ENCODE measurements at places on chromosomes 6 and 20.
A peak's percentile ranks its signal among the peaks of the same experiment; 100 is the strongest.

DNA sequence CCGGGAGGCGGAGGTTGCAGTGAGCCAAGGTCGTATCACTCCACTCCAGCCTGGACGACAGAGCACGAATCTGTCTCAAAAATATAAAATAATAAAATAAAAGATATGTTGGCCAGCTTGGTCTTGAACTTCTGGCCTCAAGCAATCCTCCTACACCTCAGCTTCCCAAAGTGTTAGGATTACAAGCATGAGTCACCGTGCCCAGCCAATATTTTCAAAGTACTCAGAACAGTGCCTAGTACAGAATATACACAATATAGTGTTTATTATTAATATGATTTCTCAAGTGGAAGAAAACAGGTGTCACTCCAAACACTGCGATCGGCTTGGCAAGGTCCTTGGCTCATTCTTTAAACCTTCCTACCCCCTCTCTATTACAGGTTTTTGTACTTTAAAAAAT, 3.1 kb downstream of the FAM210B start:
- no peak for DNase-seq

DNA sequence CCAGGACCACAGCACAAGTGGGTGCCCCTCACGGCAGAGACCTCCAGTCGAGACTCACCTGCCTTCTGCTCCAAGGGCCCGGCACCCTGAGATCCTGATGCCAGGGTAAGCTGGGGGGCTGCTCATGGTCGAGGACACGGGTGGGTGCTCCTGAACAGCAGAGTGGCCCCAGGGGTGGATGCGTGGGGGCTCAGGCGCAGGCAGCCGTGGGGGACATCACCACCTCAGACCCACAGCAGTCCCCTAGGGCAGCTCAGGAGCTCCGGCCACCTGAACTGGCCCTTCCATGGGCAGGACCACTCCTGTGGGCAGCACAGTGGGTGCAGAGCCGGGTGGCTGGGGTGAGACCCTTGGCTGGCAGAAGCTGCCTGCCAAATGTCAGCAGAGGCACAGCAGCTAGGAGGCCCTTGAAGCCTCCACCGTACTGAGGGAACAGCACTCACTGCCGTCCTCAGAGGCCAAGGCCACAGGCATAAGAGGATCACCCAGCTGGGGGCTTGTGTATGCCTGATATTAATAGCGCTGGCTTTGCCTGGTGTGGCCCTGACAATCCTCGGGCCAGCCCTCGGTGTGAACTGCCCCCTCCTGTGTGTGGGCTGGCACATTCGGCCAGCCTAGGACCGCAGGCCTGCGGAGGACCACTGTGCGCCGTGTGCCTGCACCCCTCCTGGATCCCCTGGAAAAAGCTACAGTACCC, 5.4 kb downstream of the UCKL1 start:
- no peak for DNase-seq

- no peak for DNase-seq
Observed at GRCh38 chr6:97198046-97198565, 84.9 kb downstream of the MMS22L start.

DNA sequence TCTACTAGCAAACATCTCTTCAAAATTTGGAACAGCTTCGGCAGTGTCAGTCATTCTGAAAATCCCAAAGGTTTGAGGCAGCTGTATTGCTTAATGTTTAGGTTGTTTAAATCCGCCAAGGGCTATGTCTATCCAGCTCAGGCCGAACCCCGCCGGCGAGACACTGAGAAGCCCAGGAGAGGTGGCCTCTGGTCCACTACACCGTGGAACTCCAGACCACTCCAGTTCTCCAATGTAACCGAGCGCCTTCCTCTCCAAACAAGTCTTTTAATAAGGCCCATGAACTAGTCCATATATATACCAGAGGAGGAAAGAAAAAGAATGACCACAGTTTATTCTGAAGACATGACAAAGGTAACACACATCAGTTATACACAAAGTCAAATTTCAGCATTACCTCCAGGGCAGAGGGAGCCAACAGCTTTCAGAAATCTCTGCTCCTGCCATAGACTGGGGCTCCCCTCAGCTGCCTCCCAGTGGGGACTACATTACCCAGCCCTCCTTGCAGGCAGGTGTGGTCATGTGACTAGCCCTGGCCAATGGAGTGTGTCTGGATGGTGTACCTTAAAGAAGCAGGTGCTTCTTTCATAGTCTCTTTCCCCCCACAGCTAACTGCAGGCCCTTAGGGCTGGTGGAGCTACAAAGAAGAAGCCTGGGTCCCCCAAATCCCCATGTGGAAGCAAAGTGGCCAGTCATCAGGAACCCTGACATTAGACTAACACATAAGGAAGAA, at the start of gene RAMACL:
Gene RAMACL (minus strand): TSS at position 255 of the 733 bp plus-strand sequence. CDS start 201 bp downstream, at position 54.
- no peak for DNase-seq

GRCh38 chr6:169858935-169859351, 107.5 kb downstream of the ERMARD start:
- no peak for DNase-seq

DNA sequence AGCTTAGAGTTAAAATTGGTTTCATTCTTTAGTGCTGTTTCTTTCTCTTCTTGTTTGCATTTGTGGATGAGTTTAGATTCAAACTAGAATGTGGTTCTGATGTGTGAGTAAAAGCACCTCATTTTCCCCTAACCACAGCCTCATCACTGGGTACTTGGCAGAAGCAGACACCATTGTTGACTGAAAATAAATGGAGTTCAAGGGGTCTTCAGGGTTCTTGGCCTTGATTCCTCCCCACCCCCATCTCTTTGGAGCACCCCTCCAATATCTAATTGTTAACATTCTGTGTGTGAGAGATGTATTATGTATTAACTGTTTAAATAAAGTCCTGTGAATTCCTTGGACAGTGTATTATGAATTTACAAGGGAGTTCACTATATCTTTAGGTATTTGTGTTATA, 59.6 kb downstream of the JARID2 start:
- no peak for DNase-seq

GRCh38 chr6:111256646-111257045, 169.3 kb downstream of the SLC16A10 start:
- DNase-seq = peak; percentile 39

DNA sequence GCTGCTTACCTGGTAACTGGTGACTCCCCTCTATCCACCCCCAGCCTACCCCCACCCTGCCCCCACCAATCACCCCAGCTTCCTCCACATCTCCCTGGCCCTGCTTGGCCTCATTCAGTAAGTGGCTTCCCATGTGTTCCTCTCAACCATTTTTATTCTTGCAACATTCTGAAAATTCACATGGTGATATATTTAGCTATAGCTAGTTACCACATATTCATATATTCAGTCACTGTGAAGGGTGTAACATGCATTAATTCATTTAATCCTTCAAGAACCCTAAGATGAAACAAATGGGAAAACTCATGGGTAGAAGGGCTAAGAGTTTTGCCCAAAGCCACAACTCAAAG, 95.4 kb upstream of the CEP85L start:
- no peak for DNase-seq

GRCh38 chr6:19988555-19988954, 151.4 kb downstream of the ID4 start:
- peak; percentile 49 for DNase-seq

GRCh38 chr20:43995645-43996044, 81.0 kb downstream of the TOX2 start:
- DNase-seq = no peak

DNA sequence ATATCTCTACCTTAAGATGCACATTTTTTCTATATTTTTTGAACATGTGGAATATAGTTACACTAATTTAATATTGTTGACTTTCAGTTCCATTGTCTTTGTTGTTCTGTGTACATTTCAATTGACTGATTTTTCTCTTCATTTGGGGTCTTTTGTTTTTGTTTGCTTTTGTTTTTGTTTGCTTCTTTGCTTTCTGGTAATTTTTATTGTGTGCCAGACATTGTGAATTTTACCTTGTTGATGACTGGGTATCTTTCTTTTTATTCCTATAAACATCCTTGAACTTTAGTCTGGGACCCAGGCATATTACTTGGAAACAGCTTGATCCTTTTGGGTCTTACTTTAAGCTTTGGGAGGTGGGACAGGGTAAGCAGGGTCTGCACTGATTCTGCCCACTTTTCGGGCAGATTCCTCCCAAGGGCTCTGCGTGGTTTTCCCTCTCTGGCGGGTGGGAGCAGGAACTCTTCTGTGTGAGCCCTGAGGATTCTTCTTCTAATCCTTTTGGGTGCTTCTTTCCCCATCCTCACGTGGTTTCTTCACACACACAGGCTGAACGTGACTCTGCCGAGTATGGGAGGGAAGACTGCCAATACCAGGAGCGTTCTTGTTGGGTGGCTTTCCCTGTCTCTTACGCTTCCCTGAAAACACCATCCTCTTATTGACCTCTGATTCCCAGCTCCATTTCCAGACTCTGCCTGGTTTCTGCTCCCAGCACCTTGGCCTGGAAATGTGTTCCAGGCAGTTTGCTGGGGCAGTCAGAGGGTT, 200.5 kb downstream of the ARID1B start:
- no peak for DNase-seq

DNA sequence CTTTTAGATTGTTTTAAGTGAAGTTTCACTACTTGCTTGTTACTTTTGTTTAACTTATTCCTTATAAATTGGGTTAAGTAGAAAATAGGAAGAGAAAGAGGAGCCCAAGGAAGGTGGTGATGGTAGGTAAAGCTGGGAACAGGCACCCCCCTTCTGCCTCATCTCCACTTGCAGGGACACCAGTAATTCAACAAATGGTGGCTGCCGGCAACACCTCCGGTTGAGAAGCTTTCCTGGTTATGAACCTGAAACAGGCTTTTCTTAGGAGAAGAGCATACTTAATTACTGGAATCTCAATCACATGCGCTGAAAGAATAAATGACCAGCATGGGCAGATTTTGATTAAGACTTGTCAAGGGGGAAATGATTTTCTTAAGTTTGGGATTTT, 158.9 kb upstream of the ZNF217 start:
- no peak for DNase-seq

DNA sequence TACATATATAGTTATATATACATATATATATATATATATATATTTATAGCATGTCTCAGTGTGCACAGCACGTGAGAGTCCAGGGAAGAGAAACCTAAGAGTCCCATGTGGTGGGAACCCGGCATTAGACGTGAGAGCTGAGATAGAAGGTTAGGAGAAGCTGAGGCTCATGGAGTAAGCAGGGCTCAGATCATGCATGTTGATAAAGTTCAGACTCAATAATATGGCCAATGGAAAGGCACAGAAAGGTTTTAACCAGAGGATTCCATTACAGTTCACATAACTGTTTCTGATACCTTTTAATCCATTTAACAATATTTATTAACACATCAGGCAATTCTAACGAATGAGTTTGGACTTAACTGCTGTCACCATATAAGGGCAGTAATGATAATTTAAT, 143.4 kb downstream of the MYB start:
- DNase-seq = no peak

DNA sequence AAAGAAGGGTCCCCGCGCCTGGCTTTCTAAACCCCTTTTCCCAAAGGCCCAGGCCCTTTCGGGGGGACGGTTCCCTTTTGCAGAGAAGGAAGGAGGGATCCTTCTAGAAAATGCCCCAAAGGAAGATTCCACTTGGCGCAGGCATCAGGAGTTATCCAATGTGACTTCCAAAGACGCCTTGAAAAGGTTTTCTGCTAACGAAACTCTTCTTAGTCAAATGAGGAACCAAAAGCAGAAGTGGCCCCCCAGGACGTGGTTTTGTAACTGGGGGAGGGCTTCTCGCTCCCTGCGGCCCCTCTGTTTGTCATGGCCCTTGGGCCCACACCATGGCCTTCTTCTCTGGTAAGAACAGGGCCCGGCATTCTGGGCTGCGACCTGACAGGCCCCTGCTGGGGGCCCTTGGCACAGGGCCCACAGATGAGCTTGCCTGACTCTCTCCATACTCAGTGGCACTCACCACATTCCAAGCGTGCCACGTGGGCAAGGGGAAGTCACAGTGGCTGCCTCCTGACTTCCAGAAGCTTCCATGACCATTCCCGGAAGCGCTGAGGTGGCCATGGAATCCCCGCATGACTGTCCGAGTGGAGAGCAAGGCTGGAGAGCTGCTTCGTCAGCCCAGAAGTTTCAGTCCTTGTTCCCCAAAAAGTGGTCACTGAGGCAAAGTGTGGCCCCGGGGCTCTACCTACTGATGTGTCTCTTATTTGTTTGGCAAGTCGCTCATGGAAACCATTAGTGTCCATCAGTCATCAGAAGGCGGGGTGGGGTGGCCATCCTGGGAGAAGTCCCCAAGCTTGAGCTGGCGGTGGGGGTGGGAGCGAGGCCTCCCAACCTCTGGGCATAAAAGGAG, 834 bp upstream of the CTSZ start:
- no peak for DNase-seq

DNA sequence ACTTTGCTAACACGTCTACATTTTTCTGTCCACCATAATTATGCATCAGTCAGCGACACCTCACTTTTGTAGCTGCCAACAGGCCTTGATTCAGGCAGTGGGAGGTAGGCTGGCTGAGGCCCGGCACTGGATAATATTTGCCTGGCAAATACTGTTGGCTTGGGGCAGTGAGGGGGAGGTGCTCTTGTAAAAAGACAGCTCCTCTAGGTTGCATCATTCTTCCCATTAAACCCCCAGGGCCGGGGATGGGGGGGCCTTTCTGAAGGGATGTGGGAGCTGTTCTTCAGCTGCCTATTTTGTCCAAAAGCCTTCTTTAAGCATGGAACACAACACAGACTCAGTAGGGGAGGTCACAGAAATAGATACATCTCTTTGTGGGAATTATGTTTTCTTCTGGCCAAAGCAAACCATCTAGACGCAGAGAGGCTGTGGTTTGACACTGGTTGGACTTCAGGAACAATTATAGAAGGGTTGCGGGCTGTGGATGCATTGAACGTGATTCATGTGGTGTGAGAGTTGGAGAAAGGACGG, 338.3 kb upstream of the NT5E start:
- DNase-seq = no peak

GRCh38 chr6:42025066-42025844, 25.1 kb upstream of the TAF8 start:
- no peak for DNase-seq

- no peak for DNase-seq
Observed at GRCh38 chr20:62589720-62590119, 52.6 kb upstream of the SLCO4A1 start.

- DNase-seq = no peak
Observed at GRCh38 chr6:38678178-38678760, 24.7 kb downstream of the GLO1 start.
